ENCODE measurements at places on chromosomes 11 and 22.

DNA sequence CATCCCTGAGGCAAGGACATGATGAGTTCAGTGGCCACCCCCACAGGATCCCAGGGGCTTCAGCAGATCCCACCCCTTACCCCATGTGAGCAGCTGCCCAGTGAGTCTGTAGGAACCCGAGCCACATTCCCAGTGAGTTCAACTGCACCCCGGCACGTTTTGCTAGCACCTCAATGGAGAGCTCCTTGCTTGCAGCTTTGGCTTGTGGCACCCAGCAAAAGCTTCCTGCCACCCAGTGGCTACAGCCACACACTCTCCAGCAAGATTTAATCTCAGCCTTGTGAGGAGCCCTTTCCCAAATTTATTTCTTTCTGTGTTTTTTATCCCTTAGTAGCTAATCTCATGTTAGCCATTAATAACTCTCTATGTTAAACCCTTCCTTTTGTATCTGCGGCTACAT, 4.0 kb downstream of the SAA1 start:
- no peak for DNase-seq
- no peaks in the 10 kb centered on the region for H3K36me3 ChIP-seq
- H3K4me1 ChIP-seq = no peaks in the 10 kb centered on the region
- no peak overlapping the region for H3K4me3 ChIP-seq
- no peaks in the 10 kb centered on the region for H3K27me3 ChIP-seq

- H3K4me1 ChIP-seq = peaks cover 22% of the 10 kb centered on the region
- DNase-seq = no peak
- no peak overlapping the region for H3K4me3 ChIP-seq
- H3K27me3 ChIP-seq = no peaks in the 10 kb centered on the region
Measured at GRCh38 chr11:128720522-128720985, 26.7 kb downstream of the FLI1 start.

GRCh38 chr11:80593648-80594374, 1153.0 kb upstream of the TENM4 start:
- peaks cover 4% of the 10 kb centered on the region for H3K4me1 ChIP-seq
- no peak overlapping the region for H3K27ac ChIP-seq
- H3K27me3 ChIP-seq = no peaks in the 10 kb centered on the region
- DNase-seq = no peak
- H3K36me3 ChIP-seq = no peaks in the 10 kb centered on the region
- no peak overlapping the region for H3K4me3 ChIP-seq

- no peak overlapping the region for H3K27ac ChIP-seq
- H3K4me3 ChIP-seq = no peak overlapping the region
- H3K36me3 ChIP-seq = no peaks in the 10 kb centered on the region
- DNase-seq = no peak
- H3K4me1 ChIP-seq = no peaks in the 10 kb centered on the region
Measured at GRCh38 chr11:96033095-96033494, 109.2 kb upstream of the MTMR2 start.

- no peaks in the 10 kb centered on the region for H3K27me3 ChIP-seq
- H3K4me3 ChIP-seq = no peak overlapping the region
- no peak overlapping the region for H3K27ac ChIP-seq
- H3K4me1 ChIP-seq = no peaks in the 10 kb centered on the region
Measured at GRCh38 chr11:69365558-69365957, 71.6 kb downstream of the MYEOV start.

DNA sequence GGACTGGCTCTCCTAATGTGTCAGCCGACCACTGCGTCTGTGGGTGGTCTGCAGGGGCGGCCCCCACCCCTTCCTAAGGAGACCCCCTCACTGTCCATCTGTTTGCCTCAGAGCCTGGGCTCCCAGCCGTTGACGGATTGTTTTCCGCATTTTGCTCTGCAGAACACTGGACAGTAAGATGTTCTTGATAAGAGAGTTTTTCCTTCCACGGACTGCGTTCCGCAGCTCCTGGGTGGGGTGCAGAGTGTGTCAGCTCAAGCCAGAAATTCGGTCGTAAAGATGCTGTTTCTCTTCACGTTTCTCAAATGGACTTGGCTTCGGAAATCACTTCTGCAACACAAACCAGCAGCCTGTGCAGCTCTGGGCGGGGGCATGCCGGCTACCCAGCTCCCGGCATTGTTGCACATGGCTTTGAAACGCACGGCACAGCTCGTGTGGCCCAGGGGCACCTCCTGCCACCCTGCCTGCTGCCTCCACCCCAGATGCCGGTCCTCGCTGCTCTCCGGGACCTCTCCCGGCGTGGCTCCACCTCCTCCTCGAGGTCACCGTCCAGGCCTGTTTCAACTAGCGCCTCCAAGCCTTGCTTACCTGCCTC, 2.9 kb upstream of the MRGPRG start:
- no peak for DNase-seq
- H3K27ac ChIP-seq = no peak overlapping the region
- H3K36me3 ChIP-seq = no peaks in the 10 kb centered on the region
- H3K4me1 ChIP-seq = no peaks in the 10 kb centered on the region
- no peak overlapping the region for H3K4me3 ChIP-seq
- no peaks in the 10 kb centered on the region for H3K27me3 ChIP-seq

GRCh38 chr11:58578136-58578634, 678 bp upstream of the ZFP91 start:
- DNase-seq = peak; percentile 81
- H3K27ac ChIP-seq = peak overlapping the region; percentile 100
- peaks cover 72% of the 10 kb centered on the region for H3K4me1 ChIP-seq
- H3K4me3 ChIP-seq = peak overlapping the region; percentile 84
- H3K36me3 ChIP-seq = no peaks in the 10 kb centered on the region

DNA sequence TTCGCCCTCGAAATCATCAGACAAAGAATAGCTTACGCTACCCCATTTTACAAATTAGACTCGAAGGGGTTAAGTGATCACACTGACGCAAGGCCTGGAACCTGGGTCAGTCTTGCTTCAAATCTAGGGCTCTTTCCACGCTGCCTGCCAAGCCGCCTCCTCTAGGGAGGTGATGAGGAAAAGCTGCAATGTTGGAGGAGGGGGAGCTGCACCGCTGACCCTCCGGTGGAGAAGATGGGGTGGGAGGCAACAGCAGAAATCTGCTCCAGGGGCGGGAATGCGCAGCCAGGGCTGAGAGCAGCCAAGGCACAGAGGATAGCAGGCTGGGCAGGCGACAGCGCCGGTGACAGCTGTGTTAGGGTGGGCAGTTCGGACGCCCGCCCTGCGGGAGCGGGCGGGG, 595 bp downstream of the SYVN1 start:
- H3K4me1 ChIP-seq = peaks cover 31% of the 10 kb centered on the region
- no peaks in the 10 kb centered on the region for H3K27me3 ChIP-seq
- peaks cover 36% of the 10 kb centered on the region for H3K36me3 ChIP-seq
- DNase-seq = no peak
- H3K27ac ChIP-seq = peak overlapping the region; percentile 100

GRCh38 chr11:41058138-41058537, 401.3 kb downstream of the LRRC4C start:
- no peaks in the 10 kb centered on the region for H3K27me3 ChIP-seq
- no peaks in the 10 kb centered on the region for H3K4me1 ChIP-seq
- no peak overlapping the region for H3K4me3 ChIP-seq
- H3K36me3 ChIP-seq = no peaks in the 10 kb centered on the region
- DNase-seq = no peak
- no peak overlapping the region for H3K27ac ChIP-seq

- no peak for DNase-seq
- H3K4me1 ChIP-seq = no peaks in the 10 kb centered on the region
- H3K27ac ChIP-seq = no peak overlapping the region
- no peak overlapping the region for H3K4me3 ChIP-seq
- no peaks in the 10 kb centered on the region for H3K36me3 ChIP-seq
- no peaks in the 10 kb centered on the region for H3K27me3 ChIP-seq
Measured at GRCh38 chr22:48835857-48836672, 991.6 kb downstream of the BRD1 start.

DNA sequence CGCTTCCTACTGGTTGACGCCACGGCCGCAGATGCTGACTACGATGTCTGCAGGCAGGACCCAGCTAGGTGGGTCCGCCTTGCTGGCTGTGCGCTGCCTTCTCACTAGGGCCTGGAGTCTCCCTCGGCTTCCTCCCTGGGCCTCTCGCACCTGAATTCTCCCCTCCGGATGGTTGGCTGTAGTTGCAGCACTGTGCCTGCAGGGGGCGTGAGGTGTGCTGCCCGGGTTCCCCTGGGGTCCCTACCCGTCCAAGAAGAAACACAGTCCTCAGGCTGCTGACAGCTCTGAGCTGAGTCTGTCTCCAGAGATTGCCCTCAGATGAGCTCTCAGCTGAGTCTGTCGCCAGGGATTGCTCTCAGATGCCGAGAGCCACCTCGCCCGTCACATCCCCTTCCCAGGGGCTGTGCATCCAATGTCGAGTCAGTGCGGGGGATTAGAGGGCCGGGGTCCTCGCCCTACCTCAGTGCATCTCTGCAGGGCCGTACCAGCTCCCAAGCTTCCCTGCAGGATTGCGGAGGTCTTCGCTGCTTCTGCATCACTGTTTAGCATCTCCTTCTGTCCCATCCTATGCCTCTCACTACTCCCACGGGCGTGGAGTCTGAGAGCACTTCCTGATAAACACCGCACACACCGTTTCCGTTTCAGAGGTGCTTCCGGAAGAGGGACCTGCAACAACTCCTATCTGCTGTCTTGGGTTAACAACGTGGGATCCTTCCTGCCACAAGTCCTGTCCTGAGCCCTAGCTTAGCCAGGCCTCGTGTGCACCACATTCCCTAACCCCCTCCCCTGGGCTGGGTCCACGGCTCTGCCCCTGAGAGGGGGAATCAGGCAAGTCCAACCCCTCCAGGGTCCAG, 196.9 kb downstream of the CSNK2A3 start:
- DNase-seq = no peak
- no peak overlapping the region for H3K4me3 ChIP-seq
- no peaks in the 10 kb centered on the region for H3K27me3 ChIP-seq
- H3K4me1 ChIP-seq = no peaks in the 10 kb centered on the region
- no peak overlapping the region for H3K27ac ChIP-seq

GRCh38 chr11:65136515-65137096, 2.3 kb upstream of the SYVN1 start:
- no peak overlapping the region for H3K4me3 ChIP-seq
- H3K27ac ChIP-seq = no peak overlapping the region
- H3K27me3 ChIP-seq = no peaks in the 10 kb centered on the region
- DNase-seq = no peak
- peaks cover 8% of the 10 kb centered on the region for H3K36me3 ChIP-seq
- H3K4me1 ChIP-seq = peaks cover 31% of the 10 kb centered on the region

DNA sequence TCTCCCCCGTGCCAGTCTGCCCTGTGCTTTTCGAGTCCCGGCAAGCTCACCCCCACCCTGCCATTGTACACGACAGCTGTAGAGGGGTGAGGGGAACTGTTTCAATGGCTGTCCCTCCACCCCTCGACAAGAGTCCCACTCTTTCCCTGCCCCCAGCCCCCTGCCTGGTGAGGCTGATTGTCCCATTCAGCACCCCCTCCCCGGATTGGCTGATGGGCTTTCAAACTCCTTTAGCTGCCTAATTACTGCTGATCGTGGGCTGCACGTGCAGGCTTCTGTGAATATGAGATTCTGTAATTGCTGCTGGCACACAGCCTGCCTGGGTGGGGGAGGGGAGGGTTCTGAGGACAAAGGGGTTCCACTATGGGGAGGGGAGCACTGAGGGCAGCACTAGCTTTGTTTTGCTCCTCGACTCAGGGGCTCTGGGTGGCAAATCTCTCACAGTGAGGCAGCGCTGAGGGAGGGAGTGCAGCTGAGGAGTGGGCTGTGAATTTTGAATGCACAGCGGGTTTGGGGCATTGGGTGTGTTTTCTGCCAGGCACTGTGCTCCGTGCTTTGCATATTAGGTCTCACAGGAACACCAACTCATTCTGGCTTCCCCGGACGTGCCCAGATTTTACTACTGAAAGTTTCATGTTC, 42.6 kb upstream of the ACCSL start:
- H3K27me3 ChIP-seq = no peaks in the 10 kb centered on the region
- no peak overlapping the region for H3K4me3 ChIP-seq
- DNase-seq = no peak
- H3K36me3 ChIP-seq = no peaks in the 10 kb centered on the region
- H3K4me1 ChIP-seq = peaks cover 5% of the 10 kb centered on the region

DNA sequence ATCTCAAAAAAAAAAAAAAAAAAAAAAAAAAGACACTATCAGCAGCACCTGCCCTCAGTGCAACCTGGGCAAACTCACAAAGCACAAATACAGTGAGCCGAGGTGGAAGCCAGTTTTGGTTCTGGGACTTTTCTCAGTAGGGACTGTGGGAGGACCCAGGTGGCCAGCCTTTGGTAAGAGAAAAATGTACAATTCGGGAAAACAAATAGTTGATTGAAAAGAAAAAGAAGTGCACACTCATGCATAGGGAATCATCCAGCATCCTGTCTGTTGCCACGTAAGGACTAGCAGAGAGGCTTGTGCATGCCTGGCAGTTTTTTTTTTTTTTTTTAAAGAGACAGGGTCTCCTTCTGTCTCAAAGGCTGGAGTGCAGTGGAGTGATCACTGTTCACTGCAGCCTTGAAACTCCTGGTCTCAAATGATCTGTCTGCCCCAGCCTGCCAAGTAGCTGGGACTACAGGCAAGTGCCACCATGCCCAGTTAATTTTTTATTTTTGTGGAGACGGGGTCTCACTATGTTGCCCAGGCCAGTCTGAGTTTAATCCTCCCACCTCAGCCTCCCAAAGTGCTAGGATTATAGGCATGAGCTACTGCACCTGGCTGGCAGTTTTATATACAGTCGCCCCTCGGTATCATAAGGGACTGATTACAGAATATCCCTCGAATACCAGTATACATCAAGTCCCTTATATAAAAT, 36.7 kb downstream of the TPST2 start:
- H3K4me3 ChIP-seq = no peak overlapping the region
- no peaks in the 10 kb centered on the region for H3K27me3 ChIP-seq

DNA sequence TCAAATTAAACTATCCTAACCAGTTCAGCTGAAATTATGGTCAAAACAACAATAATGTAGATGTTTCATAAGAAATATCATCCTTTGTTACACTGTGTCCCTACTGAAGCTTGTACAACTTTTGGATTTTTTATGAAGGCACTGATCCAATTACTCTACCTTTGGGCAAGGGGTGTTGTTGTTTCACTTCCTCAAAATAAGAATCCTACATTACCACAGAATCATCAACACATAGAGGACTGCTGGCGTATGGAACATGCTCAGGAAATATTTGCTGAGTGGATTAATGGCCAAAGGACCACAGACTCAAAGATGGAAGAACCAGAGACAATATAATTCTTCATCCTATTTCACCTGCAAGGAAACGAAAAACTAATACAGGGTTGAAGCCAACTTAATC, 907.5 kb upstream of the CCDC90B start:
- DNase-seq = no peak
- no peak overlapping the region for H3K27ac ChIP-seq
- no peaks in the 10 kb centered on the region for H3K4me1 ChIP-seq
- no peak overlapping the region for H3K4me3 ChIP-seq

GRCh38 chr11:356610-357009, 12.7 kb upstream of the B4GALNT4 start:
- DNase-seq = no peak
- H3K27ac ChIP-seq = no peak overlapping the region
- H3K4me3 ChIP-seq = no peak overlapping the region
- peaks cover 36% of the 10 kb centered on the region for H3K4me1 ChIP-seq

GRCh38 chr11:33804471-33804870, 30.2 kb upstream of the FBXO3 start:
- H3K27ac ChIP-seq = no peak overlapping the region

- H3K4me3 ChIP-seq = no peak overlapping the region
- no peak overlapping the region for H3K27ac ChIP-seq
- no peaks in the 10 kb centered on the region for H3K27me3 ChIP-seq
- no peak for DNase-seq
Measured at GRCh38 chr22:37782340-37783168, 25.2 kb upstream of the GCAT start.

- H3K4me1 ChIP-seq = peaks cover 6% of the 10 kb centered on the region
- no peak overlapping the region for H3K4me3 ChIP-seq
- DNase-seq = no peak
Measured at GRCh38 chr11:91220476-91221202, 997.8 kb upstream of the CHORDC1 start.

GRCh38 chr11:118343981-118344515, at the start of gene CD3G:
TSS of gene CD3G (plus strand) at chr11:118344344. CDS start at chr11:118344424, 80 bp downstream.
- H3K27ac ChIP-seq = no peak within 1 kb of the TSS
- H3K4me3 ChIP-seq = no peak within 1 kb of the TSS
- H3K4me1 ChIP-seq = no peaks in the 10 kb centered on the region
- no peaks in the 10 kb centered on the region for H3K27me3 ChIP-seq
- no peak for DNase-seq
- no peaks in the 10 kb centered on the region for H3K36me3 ChIP-seq
